Thoracic aorta (tissue), 2 donors: ENCODE measurements at places on chromosomes 16 and 17. TPM values are rescaled to one million over a fixed set of nuclear protein-coding genes. Genes with fewer than 3 reads are reported as not detected.

Gene MYO1D
- 257 TPM for total RNA-seq

Gene FA2H
- total RNA-seq, result not detected

Gene KCTD19
- total RNA-seq, result not detected

Gene ETV4
- 1.5 TPM for total RNA-seq

Gene DRC3
- total RNA-seq, result 2.3 TPM

Gene SARM1
- total RNA-seq, result 19.5 TPM

Gene HASPIN
- not detected for total RNA-seq

Gene ABCC3
- 143 TPM for total RNA-seq

Gene KRTAP4-9
- not detected for total RNA-seq

Gene HSD11B2
- total RNA-seq, result not detected

Gene WNK4
- not detected for total RNA-seq

Gene BPTF
- 77.3 TPM for total RNA-seq

Gene SCGB1C2
- not detected for total RNA-seq

Gene TEPSIN
- 70.8 TPM for total RNA-seq

Gene ATP1B2
- 1.4 TPM for total RNA-seq

Gene KCNJ2
- 2.0 TPM for total RNA-seq

Gene DHRS13
- 3.7 TPM for total RNA-seq

Gene FN3K
- total RNA-seq, result 8.3 TPM

Gene GRAPL
- 3.0 TPM for total RNA-seq

Gene HAP1
- total RNA-seq, result not detected

Gene ADGRG1
- 5.4 TPM for total RNA-seq

Gene RNF222
- total RNA-seq, result not detected

Gene DOC2B
- 4.2 TPM for total RNA-seq

Gene TAC4
- total RNA-seq, result not detected

Gene KRT17
- total RNA-seq, result 87.1 TPM

Gene EFNB3
- not detected for total RNA-seq

Gene MRPL28
- 59.2 TPM for total RNA-seq

Gene SPATA32
- total RNA-seq, result not detected

Gene PPP1R1B
- 2.1 TPM for total RNA-seq

Gene RRAD
- total RNA-seq, result 88.3 TPM

Gene GPRC5C
- 67.0 TPM for total RNA-seq

Gene TSNAXIP1
- total RNA-seq, result 8.5 TPM

Gene CES5A
- total RNA-seq, result not detected

Gene CD300LB
- total RNA-seq, result 0.81 TPM

Gene SCRN2
- 29.3 TPM for total RNA-seq

Gene KRT31
- total RNA-seq, result not detected

Gene XAF1
- total RNA-seq, result 36.8 TPM

Gene CSH2
- not detected for total RNA-seq

Gene ARHGAP44
- 10.3 TPM for total RNA-seq

Gene CDH1
- total RNA-seq, result not detected

Gene RAB11FIP4
- total RNA-seq, result 0.68 TPM

Gene MT1H
- not detected for total RNA-seq

Gene SPNS3
- not detected for total RNA-seq

Gene SMG6
- 33.2 TPM for total RNA-seq

Gene ADAM11
- 5.7 TPM for total RNA-seq

Gene UTS2R
- 0.27 TPM for total RNA-seq

Gene PDILT
- not detected for total RNA-seq

Gene SERPINF2
- total RNA-seq, result 9.8 TPM

Gene CIITA
- total RNA-seq, result 25.2 TPM
